Type B pancreatic cell (in vitro differentiated cells): ENCODE measurements at places on chromosomes 1 and 21. TPM values are rescaled to one million over a fixed set of nuclear protein-coding genes. Genes with fewer than 3 reads are reported as not detected.

Gene EXOC8
- total RNA-seq = 13.1 and 19.2 TPM in 2 replicates

Gene VCAM1
- total RNA-seq = 0.74 and 37.0 TPM in 2 replicates

Gene SPRR2F
- 2.5 and 5.1 TPM in 2 replicates for total RNA-seq

Gene OLFML2B
- total RNA-seq = 11.9 and 35.0 TPM in 2 replicates

Gene IKBKE
- 10.7 and 13.4 TPM in 2 replicates for total RNA-seq

Gene LCE1E
- total RNA-seq = not detected in 2 replicates
